H9 (cell line): ENCODE measurements at places on chromosomes 1 and 21. TPM values are rescaled to one million over a fixed set of nuclear protein-coding genes. Genes with fewer than 3 reads are reported as not detected.

Gene CLDN19
- 11.1 and 12.5 TPM in 2 replicates for total RNA-seq

Gene GPR25
- not detected in 2 replicates for total RNA-seq

Gene S100A7
- not detected in 2 replicates for total RNA-seq

Gene ACKR1
- total RNA-seq = 0.26 and 0.39 TPM in 2 replicates

Gene TEX38
- not detected in 2 replicates for total RNA-seq

Gene LCE2B
- not detected in 2 replicates for total RNA-seq

Gene APCS
- not detected in 2 replicates for total RNA-seq

Gene MTARC1
- total RNA-seq = 33.7 and 41.2 TPM in 2 replicates

Gene CFHR4
- not detected in 2 replicates for total RNA-seq

Gene SELP
- not detected in 2 replicates for total RNA-seq

GRCh38 chr1:203214871-203215270 is 14.6 kb downstream of the CHIT1 start:
- no peak for DNase-seq

DNA sequence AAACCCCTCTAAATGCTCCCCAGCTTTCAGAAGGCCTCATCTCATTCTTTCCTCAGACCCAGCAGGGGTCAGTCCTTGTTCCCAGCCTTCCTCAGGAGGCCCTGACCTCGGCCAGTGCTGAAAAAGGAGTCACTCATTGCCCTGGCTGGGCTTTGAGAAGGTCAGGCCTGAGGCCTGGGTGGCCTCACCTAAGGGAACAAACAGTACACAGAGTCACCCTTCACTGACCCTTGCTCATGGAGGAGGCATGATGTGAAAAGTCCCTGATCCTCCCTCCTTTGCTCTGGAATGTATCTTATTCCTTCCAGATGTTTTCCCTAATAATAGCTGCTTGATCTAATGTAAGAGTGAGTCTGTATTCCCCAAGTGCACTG is 117.7 kb upstream of the SLC44A3 start:
- DNase-seq = no peak

- no peak for DNase-seq
Measured at GRCh38 chr1:43300378-43301094, at the start of gene TIE1. TSS of gene TIE1 (plus strand) at chr1:43300982. CDS start at chr1:43301072, 90 bp downstream.

- no peak for DNase-seq
Measured at GRCh38 chr1:193774536-193775323, 588.3 kb upstream of the B3GALT2 start.

GRCh38 chr1:97379387-97380075 is 541.3 kb downstream of the DPYD start:
- no peak for DNase-seq

DNA sequence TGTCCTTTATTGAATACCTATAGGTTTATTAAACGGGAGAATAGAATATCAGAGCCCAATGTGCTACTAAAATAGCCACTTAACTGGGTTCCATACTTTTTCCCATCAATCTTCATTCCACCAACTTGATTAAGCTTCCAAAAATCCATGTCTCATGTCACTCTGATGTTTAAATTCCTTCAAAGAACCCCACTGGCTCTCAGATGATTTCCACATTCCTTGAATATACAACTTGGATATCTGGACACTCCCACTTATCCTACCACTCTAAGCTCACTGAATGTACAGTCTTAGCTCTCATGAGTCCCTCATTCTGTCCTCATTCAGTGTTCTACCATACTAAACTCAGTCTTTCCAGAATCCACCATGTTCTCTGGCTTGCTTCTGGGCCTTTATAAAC is 21.1 kb downstream of the COL11A1 start:
- DNase-seq = no peak

GRCh38 chr21:29481081-29481480 is 182.4 kb downstream of the BACH1 start:
- DNase-seq = no peak

GRCh38 chr1:8439015-8439702 is 121.2 kb downstream of the SLC45A1 start:
- peak; percentile 66 for DNase-seq

DNA sequence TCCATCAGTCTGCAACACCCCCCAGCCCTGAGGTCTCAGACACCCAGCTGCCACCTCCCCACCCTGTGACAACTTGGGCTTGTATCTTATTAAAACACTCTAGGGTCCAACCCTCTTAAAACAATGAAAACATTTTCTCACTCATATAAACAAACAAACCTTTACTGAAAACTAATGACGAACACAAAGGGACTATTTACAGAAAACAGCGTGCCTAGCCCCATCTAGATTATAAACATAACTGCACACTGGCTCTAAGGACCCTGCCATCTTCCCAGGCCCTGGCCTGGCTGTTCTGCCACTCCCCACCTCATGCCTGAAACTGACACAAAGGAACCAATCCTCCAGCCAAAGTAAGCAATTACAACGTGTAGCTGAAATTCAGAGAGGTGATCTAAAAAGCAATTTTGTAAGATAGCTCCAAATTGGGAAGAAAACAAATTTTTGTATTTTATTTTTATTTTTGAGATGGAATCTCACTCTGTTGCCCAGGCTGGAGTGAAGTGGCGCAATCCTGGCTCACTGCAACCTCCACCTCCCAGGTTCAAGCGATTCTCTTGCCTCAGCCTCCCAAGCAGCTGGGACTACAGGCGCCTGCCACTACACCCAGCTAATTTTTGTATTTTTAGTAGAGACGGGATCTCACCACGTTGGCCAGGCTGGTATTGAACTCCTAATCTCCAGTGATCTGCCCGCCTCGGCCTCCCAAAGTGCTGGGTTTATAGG is 40.9 kb downstream of the CAPZB start:
- DNase-seq = no peak

DNA sequence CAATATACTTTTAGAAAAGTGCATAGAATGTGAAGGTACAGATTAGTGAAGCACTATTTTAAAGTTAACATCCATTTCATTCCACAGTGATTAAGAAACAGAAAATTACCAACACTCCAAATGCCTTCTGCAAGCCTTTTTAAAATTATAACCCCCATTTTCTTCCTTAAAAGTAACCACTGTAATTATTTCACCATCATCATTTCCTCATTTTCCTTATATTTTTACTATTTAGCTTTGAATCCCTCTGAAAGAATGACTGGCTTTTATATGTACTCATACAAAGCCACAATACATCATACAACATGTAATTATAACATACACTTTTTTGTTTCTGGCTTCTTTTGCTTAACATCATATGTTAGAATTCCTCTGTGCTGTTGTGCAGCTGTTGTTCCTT is 6.5 kb upstream of the NEGR1 start:
- no peak for DNase-seq

GRCh38 chr1:59814180-59814900 is 409 bp upstream of the HOOK1 start:
- peak; percentile 99 for DNase-seq

DNA sequence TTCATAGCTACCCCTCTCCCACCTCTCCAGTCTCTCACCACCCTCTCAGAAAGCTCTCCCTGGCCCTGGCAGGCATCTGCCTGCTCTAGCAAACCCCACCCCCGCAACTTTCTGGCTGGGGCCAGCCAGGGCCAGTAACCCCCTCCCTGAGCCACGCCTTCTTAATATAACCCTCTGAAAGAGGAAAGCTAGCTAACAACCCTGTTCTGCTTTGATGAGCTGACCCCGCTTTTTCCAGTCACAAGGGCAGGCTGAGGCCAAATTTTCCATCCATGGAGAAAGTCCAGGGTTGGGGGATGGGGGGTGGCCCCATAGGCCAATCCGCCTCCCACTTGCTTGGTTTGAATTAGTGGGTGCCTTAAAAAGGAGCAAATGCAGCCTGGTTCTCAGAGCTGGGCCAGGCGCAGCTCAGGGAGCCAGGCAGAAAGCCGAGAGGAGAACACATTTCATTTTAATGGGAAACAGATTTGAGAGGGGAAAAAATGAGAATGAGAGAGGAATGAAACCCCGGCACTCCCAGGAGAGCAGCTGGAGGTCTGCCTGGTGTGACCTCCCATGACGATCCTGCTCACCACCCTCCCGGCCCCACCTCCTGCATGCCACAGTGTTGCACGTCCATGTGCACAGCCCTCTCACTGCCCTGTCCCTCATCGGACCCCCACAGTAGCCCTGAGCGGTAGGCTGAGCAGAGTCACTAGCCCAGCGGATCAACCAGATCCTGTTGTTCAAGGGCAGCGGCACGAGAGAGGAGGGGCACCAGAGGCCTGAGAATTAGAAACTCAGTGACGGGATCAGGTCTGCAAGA is 62.3 kb downstream of the OPTC start:
- peak; percentile 66 for DNase-seq

GRCh38 chr1:167477986-167478385 is 40.3 kb downstream of the CD247 start:
- DNase-seq = no peak
